HS-5 (cell line): ENCODE measurements at places on chromosomes 6 and 20.

GRCh38 chr6:76644231-76644630 is 571.8 kb upstream of the IMPG1 start:
- no peak for DNase-seq

- no peak for DNase-seq
Observed at GRCh38 chr20:44212792-44213191, 2.2 kb upstream of the OSER1 start.

DNA sequence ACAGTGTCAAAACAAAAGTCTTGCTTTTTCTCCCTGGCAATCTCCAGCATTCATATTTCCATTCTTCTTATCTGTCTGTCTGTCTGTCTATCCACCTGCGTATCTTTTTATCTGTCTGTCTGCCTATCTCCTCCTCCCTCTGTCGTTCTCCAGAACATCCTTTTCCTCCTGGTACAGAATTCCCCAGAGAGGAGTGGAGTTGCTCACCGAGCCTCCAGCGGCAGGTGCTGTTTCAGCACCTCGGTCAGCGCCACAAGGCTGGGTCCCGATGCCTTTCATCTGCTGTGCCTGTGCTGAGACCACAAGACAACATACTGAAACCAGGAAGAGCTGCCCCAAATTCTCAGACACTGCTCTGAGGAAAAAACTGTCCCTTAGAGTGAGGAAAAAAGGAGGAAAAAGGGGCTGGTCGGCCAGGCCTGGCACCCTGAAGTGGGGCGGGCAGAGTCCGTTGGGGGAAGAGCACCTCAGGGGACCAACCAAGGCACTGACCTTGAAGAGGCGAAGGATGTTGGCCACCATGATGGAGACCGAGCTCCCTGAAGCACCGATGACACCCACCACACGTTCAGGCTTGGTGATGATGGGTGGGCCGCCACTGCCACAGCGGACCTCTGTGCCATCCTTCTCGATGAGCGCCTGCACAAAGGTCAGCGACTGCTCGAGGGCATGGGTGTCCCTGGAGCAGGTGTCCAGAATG is 13.3 kb downstream of the GRM4 start:
- DNase-seq = no peak

- no peak for DNase-seq
Observed at GRCh38 chr6:121067381-121067780, 266.9 kb downstream of the TBC1D32 start.

DNA sequence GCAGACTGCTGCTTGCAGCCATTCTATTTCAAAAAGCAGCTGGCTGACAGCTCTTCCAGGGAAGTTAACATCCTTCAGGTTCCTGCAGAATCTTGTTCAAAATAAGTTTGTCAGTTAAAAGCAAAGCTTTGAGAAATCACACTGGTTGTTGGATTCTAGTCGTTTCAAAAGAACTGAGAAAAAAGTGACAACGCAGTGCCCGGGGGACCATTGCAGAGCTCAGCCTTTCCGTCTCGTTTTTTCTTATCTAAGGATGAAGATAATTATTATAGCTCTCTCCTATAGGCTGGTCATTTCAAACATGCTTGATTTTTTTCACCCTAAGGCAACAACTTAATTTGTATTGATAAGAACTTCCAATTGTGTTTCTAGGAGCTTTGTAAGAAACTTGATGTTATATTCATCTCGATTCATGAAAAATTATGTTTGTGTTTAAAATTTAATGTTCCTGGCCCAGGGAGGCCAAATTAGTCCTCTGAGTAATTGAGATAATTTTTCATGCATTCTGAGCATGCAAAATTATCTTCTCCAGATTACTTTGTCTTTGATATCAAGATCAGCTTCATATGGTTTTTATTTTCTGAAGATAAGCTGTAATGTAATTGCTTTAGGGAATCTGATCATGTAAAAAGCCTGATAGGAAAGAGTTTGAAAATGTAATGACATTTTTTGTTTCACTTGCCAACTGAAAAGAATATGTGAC is 58.4 kb downstream of the SNAP25 start:
- DNase-seq = no peak

DNA sequence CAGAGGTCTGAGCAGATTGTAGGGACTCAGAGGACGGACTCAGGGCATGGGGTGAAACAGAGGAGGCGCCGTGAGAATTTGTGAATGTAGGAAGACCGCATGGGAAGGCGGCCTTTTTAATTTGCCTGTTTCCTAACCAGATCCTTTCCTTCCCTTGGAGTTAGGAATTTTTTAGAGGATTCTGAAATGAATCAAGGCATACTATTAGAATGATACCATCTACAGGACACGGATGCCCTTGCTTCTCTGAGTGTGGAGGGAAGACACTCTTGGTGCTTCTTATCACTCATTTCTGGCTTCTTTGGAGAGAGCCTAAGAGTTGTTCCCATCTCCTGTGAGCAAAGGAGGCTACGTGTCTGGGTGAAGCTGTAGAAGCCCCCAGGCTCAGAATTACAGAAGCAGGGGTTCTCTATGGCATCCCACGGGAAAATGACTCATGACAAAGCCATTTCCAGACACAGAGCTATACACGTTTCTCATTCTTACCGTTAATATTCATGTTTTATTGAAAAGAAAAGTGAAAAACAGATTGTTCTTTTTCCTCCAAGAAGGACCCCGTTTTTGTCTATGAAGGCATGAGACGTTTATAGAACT is 148.5 kb downstream of the EDN3 start:
- DNase-seq = no peak

- DNase-seq = no peak
Observed at GRCh38 chr6:156457601-156458000, 319.6 kb upstream of the ARID1B start.

DNA sequence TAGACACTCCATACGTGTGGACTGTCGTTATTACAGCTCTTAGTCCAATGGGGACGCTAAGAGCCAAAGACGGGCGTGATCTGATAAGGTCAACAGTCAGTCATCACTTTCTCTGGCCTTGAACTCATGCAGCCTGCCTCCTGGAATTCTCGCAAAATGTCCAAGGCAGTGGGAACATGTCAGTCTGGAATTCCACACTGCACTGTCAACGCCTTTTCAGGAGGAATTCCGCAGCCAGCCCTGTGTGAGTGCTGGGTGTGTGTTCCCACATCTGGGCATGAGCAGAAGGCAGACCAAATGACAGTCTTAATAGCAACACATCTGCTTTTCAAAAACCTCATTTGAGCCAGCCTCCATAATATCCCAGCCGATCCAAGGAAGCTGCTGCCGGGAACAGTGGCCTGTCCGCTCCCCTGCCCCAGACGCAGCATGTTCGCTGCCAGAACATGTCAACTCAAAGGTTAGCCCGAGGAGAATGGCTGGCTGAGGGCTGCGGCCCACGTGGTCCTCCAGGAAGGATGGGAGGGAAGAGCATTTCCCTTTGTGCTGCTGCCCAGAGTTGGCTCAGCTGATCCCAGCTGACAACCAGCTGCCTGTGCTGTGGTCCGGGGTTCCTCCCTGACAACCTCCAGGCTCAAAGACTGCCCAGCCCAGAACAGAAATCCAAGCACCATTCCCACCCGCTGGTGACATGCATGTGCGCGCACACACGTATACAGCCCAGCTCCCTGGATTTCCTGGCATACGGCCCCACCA is 103.1 kb downstream of the SULF2 start:
- DNase-seq = no peak

- peak; percentile 5 for DNase-seq
Observed at GRCh38 chr6:121055572-121056163, 278.6 kb downstream of the TBC1D32 start.

DNA sequence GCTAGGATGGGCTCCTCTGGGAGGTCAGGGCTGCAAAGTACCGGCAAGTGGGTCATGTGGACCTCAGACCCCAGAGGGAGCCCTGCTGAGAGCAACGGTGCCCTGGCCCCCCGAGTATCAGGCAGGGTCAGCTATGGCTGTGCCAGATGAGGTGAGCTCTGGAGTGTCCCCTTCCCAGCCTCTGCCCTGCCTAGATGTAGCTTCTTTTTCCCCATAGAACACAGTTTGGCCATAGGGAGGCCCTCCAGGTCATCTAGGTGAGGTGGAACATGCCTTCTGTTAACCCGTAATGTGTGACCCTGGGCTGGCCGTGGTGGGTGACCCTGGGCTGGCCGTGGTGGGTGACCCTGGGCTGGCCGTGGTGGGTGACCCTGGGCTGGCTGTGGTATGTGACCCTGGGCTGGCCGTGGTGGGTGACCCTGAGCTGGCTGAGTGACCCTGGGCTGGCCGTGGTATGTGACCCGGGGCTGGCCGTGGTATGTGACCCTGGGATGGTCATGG is 21.2 kb upstream of the PCMTD2 start:
- DNase-seq = no peak

GRCh38 chr6:75530696-75531095 is 37.1 kb upstream of the FILIP1 start:
- no peak for DNase-seq
